Breast epithelium (tissue), 4 donors: ENCODE measurements at places on chromosomes 6 and 20. TPM values are rescaled to one million over a fixed set of nuclear protein-coding genes. Genes with fewer than 3 reads are reported as not detected.

The HLA-DRB1 gene
- 44.2 TPM for total RNA-seq

The HUS1B gene
- 3.9 TPM for total RNA-seq

- DNase-seq = no peak
Observed at GRCh38 chr6:5250911-5251310, 9.8 kb downstream of the LYRM4 start.

DNA sequence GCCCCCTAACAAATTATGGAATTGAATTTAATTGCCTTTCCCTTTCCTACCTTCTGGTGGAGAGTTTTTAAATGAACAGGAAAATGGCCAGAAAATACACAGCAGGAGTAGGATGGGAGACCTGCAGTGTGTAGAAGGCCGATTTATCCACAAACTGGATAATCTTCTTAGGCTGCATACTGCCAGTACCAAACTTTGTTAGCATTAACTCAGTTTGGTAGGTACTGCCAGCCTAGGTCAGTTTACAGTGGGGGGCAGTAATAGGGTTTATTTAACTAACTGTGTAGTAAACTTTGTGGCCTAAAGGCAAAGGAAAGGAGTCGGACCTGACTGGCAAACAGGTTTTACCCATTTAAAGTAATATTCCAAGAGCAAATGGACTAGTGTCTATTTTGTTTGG lies 4.6 kb downstream of the NCOA3 start:
- DNase-seq = no peak

DNA sequence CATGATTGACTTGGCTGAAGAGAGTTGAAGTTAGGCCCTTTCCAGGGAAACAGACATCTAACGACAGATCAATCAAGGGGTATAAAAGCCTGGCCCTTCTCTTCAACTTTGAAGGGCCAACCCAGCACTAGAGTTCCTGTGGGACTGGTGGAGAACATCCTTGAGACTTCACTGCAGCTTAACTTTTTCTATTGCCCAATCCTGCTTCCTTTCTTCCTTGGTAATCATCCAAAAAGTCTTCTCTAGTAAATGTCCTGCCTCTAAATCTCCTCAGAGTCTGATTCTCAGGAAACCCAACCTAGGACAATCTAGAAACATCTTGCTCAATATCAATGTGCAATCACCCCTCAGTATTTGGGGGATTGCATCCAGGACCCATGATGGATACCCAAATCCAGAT lies 1.9 kb downstream of the MKKS start:
- no peak for DNase-seq

DNA sequence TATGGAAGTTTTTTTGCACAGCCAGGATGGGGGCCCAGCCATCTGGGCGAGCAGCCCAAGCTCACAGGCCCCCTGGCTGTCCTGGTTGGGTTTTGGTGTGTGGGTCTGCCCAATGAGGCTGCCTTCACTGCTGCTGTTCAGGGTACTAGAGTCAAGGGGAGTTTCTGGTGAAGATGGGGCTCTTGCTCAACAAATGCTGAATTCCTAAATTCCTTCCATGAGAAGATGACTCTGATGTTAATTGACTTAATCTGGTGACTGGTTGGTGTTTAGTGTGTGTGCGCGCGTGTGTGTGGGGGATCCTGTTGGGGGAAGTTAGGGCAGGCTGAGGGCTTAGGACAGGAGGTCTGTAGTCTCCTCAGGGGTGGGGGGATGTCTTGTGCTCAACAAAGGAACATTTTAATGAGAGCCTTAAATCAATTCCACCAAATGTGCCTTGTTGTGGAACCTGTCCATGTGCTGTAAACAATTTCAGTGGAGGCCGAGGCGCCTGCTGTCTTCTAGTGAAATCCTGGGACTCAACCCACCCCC lies 1.9 kb downstream of the PTK7 start:
- no peak for DNase-seq

- no peak for DNase-seq
Observed at GRCh38 chr20:1182106-1182505, 2.7 kb downstream of the TMEM74B start.

The TTK gene
- 0.66 TPM for total RNA-seq

The WFDC12 gene
- total RNA-seq = not detected

- DNase-seq = no peak
Observed at GRCh38 chr6:65569505-65569904, 137.5 kb downstream of the EYS start.

The TEAD3 gene
- 26.2 TPM for total RNA-seq

DNA sequence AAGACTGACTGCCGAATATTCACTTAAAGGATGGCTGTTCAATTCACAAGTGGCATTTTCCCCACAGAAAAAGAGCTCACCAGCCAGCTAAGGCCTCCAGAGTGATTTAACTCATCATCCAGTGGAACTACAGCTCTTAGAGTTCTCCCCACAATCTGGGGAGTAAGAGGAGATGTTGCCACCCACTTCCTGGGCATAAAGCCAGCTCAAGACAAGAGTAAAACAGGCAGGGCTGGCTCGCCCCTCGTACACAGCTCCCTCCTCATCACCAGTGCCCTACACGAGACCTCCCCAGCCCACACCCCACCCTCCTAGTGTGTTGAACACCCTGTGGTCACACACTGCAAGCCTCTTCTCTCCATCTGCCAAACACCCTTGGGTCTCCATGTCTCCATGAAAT lies 47.2 kb upstream of the IPCEF1 start:
- DNase-seq = no peak

DNA sequence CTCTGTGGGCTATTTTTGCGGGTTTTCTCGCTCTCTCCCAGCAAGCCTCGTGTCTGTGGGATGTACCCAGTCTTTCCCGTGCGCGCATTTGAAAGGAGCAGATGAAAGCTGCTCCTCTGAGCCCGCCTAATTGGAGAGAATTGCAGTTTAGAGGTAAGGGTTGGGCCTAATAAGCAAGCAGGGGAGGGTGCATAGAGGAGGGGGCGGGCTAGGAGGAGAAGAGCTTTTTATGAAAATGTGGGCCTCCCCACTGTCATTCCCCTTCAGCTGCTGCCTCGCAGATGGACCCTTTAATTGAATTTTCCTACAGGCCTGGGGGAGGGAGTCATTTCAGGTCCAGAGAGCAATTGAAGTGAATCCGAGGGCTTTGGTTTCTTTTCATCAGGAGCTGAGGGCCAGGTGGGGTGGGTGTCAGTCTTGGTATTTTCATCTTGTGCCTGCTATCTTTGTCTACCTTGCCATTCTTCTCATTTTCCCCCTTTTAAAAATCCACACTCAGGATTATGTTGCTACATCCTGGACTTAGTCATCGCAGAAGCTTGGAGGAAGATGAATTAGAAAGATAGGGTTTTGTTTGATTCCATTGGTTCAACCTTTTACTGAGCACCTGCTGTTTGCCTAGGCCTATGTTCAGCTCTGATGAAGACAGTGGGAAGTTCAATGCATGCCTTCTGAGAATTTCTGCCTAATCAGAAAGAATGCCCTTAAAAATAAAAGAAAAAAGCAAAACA lies 423.4 kb downstream of the CD83 start:
- no peak for DNase-seq

DNA sequence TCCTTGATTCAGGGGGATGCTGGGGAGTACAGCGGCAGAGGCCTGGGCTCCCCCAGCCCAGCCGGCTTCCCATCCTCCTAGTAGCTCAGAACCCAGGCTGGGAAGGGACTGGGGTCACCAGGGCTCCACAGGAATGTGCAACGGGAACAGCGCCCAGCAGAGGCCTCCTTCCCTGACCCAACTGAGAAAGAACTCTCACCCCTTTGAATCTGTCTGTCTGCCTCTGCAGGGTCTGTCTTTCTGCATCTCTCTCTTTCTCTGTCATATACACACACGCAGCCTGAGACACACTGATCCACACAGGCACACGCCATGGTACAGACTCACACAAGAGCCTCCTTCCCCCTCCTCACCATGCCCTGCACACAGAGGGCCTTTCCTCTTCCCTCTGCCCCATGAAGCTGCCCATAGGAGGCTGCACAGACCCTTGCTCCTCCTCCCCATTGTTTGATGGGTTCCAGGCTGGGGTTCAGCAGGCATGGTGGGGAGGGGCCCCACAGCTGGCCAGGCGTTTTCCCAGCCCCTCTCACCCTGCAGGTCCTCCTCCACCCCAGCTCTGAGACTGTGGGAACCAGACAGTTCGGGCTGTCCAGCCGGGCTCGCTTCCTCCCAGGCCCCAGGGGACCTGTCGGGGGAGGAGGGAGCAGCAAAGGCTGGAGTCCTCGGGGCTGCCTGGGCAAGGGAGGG lies 2.8 kb downstream of the FOXS1 start:
- no peak for DNase-seq

The HCRTR2 gene
- not detected for total RNA-seq

The PBOV1 gene
- not detected for total RNA-seq

The PACRG gene
- total RNA-seq = 4.6 TPM

GRCh38 chr6:139545206-139546105 lies 171.0 kb upstream of the CITED2 start:
- DNase-seq = no peak

DNA sequence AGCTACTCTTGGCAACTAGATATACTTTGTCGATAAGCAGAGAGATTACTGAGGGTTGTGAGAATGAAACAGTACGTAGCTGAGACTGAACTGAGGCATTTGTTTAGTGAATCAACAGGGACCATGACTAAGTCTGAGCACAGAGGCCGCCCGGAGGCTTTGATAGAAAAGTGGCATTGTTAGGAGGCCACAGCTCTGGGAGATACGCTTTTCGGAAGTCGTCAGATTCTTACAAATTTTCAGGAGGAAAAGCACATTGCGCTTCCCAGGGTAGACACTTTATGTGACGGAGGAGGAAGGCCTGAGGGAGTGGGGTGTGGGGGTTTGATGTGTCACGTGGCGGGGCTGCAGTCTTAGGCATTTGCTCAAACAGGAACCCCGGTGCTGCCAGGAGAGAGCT lies 69.4 kb downstream of the PSMG4 start:
- DNase-seq = no peak

- DNase-seq = no peak
Observed at GRCh38 chr6:43674291-43674690, 13.3 kb downstream of the MRPS18A start.

GRCh38 chr6:145367149-145367548 lies 368.2 kb downstream of the EPM2A start:
- DNase-seq = no peak

DNA sequence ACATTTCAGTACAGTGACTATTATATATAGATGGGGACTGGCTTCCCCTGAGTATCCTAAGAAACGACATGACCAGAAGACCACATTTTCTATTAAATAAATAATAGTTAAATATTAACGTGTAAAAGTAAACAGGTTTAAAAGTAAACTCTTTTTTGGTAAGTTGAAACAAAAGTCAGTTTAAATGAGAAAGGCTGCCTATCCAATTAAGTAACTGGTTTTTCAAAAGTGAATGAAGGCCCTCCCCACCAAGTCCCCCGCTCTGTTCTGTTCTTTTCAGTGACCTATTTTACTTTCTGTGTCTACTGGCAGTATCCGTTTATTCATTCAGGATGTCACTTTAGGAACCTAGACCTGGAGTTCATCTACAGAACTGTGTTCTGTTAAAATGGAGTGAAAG lies 32.0 kb downstream of the QKI start:
- no peak for DNase-seq

The GPX6 gene
- total RNA-seq = not detected

The SRSF6 gene
- total RNA-seq = 70.9 TPM

DNA sequence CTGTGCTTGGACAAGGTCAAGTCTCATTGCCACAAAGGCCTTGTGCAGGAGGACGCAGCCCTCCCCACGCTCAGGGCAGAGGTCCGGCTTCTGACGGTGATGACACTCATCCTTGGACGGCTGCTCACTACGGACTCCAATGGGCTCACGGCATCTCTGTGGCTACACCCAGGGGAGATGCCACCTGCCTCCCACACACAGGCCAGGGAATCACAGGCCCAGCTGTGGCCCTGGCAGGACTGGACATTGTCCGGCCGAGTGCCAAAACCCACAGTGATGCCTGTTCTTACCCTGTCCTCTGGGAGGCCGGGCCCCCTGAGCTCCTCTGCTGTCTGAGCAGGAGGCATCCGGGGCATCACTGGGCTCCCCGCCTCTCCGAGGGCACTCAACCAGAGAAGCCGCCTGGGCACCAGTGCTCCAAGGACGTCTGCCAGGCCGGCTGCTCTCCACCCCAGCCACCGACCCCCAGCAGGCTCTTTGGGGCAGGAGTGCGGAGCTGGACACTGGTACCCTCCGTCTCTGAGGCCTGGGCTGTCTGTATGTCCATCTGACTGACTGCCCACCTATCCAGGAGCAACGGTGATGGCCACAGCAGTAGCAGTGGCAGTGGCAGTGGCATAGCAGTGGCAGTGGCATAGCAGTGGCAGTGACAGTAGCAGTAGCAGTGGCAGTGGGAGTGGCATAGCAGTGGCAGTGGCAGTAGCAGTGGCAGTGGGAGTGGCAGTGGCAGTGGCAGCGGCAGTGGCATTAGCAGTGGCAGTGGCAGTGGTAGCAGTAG lies 1.9 kb downstream of the RBBP8NL start:
- no peak for DNase-seq

- no peak for DNase-seq
Observed at GRCh38 chr20:47117371-47117770, 222.7 kb downstream of the EYA2 start.

DNA sequence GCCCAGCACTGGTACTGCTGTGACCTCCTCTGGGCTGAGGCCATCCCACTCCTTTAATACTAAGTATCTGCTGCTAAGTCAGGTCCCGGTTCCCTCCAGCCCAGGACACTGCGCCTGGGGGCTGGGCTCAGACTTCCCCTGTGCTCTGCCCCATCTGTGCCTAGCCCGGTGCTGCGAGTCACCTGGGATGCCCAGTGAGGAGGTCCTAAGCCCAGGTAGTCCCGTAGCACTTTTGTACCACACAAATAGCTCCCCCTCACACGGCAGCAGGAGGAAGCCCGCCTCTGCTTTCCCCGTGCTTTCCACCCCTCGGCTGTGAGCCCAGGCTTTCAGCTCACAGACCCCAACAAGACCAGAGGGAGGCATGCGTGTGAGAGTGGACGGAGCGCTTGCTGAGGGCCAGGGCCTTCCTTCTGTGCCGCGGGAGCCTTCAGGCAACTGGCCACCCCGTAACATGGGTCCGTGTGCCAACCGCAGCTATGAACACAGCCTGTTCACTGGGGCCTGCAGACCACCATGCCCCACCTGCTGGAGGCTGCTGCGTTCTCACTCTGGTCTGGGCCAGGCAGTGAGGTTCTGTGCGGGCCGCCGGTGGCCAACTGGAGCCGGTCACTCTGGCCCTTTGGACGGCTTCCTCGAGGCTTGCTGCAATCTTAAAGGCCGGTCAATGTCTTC lies 79.9 kb upstream of the MPC1 start:
- DNase-seq = no peak

- DNase-seq = no peak
Observed at GRCh38 chr6:158744986-158745430, 74.2 kb downstream of the EZR start.

The ASIP gene
- total RNA-seq = not detected

DNA sequence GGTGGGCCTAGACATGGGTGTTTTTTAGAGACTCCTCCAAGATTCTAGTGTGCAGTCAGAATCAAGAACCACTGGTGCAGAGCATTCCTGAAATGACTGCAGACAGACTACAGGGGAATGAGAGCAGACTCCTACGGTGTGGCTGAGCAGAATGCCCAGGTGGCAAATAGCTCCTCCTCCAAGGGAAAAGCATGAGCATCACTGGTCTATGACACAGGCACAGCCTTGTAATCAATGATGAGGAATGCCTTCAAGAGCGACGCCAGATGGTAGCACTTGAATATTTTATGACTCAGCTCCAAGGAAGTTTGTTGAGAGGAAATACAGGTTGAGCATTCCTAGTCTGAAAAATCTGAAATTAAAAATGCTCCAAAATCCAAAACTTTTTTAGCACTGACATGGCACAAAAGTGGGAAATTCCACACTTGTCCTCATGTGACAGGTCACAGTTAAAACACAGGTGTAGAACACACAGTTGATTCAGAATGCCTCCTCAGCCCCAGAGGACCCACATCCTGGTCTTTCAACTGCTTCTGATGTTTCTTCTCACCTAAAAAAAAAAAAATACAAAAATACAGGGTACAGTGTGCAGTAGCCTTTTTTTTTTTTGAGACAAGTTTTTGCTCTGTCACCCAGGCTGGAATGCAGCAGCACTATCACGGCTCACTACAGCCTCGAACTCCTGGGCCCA lies 10.6 kb upstream of the FAM8A1 start:
- no peak for DNase-seq
